ENCODE measurements at places on chromosomes 7 and 10.

- no peak for DNase-seq
These were observed 3.9 kb downstream of the HIP1 start for GRCh38 chr7:75734586-75735458.

GRCh38 chr7:23680414-23681405, 711 bp downstream of the FAM221A start:
- DNase-seq, result peak; percentile 69

- DNase-seq, result no peak
These were observed 49.0 kb downstream of the PRLHR start for GRCh38 chr10:118546479-118546878.

DNA sequence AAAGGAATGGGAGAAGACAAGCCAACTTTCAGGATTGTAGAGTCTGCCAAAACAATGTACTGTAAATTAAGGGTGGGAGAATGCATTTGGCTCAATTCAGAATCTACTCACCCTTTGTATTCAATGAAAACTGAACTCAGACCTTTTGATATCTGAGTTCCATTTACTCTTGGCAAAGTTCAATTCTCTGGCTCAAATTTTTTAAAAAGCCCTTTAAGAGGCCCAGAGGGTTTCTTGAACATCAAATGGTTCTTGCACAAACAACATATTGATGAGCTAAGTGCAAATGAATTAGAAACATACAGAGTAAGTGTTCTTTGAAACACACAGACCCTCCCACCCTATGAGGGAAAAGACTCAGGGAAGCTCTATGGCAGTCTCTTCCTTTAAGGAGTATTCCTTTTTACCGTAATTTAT, 5.2 kb upstream of the XPNPEP1 start:
- peak; percentile 79 for DNase-seq

GRCh38 chr10:103845972-103846371, 9.4 kb downstream of the SH3PXD2A start:
- DNase-seq, result no peak

DNA sequence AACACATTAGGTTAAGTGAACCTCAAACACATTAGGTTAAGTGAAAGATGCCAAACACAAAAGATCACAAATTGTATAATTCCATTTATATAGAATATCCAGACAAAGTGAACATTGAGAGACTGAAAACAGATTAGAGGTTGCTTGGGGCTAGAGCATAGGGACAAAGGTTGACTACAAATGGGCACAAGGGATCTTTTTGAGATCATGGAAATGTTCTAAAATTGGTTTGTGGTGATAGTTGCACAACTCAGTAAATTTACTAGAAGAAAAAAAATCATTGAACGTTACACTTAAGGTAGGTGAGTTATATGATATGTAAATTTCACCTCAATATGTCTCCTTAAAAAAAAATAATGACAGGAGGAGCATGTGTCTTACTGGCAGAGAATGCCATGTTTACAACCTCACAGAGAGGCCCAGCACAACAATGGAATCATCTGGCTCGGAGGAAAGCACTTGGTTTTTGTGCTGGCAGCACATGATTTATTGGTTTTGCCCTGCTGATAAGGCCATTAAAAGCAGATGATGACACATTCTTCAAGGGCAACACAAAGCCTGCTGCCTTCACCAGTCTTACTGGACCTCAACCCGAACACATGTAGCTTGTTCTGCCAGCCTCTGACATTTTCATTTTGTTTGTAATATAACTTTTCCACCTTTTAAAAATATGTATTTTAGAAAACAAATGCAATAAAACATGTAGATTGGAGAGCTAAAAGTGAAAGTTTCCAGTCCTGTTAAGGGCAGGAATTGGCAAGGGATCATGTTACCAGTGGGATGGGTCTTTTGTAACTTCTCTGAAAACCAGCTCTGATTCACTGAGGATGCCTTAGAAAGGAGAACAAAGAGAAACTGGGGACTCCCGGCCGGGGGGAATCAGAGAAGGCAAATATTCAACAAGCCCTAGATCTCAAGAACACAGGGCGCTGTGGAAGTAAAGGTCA, 11.9 kb upstream of the LMOD2 start:
- peak; percentile 25 for DNase-seq

- DNase-seq, result no peak
These were observed 572.4 kb upstream of the LRRTM3 start for GRCh38 chr10:66353422-66353821.

DNA sequence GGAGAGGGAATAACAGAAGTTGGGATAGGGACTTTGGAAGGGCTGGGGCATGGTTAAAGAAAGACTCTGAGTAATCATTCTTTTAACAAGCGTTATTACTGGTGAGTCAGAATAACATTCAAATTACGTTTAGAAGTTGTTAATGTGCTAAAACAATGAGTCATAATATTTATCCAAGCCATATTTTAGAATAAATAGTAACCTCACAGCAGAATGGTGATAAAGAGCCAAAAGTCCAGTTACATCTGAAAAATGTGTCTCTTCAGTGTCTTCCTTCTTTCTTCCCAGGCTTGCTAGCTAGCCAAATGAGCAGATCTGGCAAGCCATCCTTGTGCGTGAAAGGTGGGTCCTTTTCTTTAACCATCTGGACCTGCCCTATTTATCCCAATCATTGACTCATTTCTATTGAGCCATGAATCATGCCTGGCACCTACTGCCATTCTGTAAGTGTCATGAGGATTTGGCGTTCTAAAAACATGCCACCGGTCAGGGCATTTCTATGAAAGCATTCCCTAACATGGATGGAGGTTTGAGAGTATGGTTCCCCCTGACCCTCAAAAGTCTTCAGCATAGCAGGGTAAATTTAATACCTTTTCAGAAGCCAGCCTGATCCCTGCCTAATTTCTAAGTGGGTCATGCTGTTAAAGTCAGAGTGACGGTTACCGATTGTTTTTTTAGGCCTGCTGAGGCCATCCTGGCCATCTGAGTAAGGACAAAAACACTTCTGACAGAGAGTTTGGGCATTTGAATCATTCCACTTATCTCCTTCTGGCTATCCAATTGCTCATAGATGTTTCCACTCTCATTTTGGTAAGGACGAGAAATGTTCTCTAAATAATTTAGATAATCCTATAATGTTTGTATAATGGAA, 26.9 kb downstream of the MYPN start:
- no peak for DNase-seq

- no peak for DNase-seq
These were observed 5.2 kb downstream of the MTG1 start for GRCh38 chr10:133399123-133399601.

DNA sequence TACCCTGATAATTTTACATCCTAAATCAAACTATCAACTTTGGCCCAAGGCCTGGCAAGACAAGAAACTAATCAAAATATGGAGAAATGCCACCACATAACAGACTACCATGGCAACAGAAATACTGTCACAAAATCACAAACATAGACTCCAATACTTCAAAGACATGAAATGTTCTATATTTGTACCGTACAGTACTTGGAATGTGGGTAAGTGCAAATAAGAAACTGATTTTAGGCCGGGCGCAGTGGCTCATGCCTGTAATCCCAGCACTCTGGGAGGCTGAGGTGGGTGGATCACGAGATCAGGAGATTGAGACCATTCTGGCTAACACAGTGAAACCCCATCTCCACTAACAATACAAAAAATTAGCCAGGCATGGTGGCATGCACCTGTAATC, 9.2 kb downstream of the TNPO3 start:
- no peak for DNase-seq

DNA sequence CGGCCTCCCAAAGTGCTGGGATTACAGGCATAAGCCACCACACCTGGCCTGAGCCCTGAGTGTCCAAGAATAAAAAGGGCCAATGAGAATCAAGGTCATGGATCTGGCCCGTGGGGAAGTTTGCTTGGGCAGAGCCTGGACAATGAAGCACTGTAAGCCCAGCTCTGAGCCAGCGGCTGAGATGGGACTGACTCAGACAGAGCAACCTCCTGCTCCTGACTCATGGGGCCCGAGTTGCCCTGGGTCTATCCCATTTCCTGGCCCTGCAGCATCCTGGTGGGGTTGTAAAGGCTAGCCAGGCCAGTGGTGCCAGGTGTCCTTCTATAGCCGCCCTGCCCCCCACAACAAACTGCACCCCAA, 5.2 kb upstream of the MYH16 start:
- no peak for DNase-seq

DNA sequence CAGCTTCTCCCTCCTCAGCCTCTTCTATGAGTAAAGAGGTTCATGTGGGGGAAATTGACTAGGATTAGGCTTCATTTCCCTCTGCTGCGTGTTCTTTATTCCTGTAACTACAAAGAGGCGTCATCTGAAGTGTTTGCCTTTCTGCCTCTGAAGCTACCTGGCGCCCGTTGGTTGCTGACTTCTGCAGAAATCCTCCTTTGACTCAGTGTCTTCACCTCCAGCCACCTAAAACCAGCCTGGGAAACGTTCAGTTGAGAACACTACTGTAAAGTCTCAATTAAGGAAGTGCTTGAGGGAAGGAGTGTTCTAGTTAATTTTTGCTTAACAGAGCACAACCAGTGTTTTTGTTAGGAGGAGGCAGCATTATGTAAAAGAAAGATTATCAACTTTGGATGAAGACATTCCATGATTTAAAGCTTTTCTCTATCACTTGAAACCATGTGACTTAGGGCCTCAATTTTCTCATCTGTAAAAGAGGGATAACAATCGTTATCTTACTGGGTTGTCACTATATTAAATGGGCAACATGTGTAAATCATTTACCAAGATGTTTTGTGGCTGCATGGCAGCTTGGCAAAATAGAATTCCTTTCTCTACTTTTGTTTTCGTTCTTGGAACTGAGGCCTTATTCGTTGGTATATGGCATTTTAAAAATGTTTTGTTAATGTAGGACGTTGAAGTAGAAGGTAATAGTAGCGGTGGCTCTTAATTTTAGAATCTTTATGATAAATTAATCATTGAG, 642.9 kb downstream of the SDK1 start:
- DNase-seq, result no peak

GRCh38 chr10:34699904-34700517, 115.1 kb downstream of the PARD3 start:
- no peak for DNase-seq
